ENCODE measurements at places on chromosomes 16 and 17.

GRCh38 chr17:78523934-78524655 lies 53.1 kb downstream of the DNAH17 start:
- no peak for DNase-seq

- DNase-seq, result no peak
These were observed 77.2 kb downstream of the TOX3 start for GRCh38 chr16:52469775-52470174.

GRCh38 chr17:32553168-32553567 lies 66.4 kb downstream of the CDK5R1 start:
- no peak for DNase-seq

DNA sequence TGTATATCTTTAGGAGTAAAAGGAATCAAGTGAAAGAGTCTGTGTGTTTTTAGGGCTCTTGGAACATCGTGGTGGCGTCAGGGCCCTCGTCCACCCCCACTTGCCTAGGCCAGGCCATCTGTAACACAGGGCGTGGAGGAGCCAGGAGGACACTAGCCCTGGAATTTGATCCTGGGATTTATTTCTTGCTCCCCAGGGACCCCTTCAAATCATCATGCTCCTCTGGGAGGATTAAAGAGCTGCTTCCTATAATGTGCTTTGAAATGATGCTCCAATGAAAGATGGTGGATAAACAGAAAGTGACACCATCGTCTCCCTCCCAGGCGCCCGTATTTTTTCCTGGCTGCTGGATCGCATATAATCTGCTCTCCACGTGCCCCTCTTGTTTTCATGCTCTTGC lies 113.3 kb downstream of the AATF start:
- no peak for DNase-seq

DNA sequence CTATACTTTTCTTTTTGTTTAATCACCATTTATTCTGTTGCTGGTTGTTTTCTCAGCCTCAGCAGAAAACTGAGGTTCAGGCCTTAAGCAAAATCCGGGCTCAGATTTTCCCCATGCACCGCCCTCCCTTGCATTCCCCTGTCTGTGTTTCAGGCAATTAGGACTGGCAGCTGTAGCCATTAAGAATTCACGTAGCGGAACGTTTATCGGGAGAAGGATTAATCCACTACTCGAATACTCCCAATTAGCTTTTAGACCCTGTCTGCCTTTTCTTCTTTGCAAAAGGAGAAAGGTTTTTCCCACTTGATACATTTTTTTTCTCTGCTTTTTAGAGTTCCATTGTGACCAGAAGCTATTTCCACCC lies 173.1 kb downstream of the RPTOR start:
- no peak for DNase-seq
